SK-N-DZ (cell line): ENCODE measurements at places on chromosomes 2 and 18.
A peak's percentile ranks its signal among the peaks of the same experiment; 100 is the strongest.

GRCh38 chr2:216508229-216508628 is 9.6 kb downstream of the RPL37A start:
- no peak for DNase-seq

- no peak for DNase-seq
Observed at GRCh38 chr18:48790226-48790863, 160.4 kb downstream of the SMAD7 start.

DNA sequence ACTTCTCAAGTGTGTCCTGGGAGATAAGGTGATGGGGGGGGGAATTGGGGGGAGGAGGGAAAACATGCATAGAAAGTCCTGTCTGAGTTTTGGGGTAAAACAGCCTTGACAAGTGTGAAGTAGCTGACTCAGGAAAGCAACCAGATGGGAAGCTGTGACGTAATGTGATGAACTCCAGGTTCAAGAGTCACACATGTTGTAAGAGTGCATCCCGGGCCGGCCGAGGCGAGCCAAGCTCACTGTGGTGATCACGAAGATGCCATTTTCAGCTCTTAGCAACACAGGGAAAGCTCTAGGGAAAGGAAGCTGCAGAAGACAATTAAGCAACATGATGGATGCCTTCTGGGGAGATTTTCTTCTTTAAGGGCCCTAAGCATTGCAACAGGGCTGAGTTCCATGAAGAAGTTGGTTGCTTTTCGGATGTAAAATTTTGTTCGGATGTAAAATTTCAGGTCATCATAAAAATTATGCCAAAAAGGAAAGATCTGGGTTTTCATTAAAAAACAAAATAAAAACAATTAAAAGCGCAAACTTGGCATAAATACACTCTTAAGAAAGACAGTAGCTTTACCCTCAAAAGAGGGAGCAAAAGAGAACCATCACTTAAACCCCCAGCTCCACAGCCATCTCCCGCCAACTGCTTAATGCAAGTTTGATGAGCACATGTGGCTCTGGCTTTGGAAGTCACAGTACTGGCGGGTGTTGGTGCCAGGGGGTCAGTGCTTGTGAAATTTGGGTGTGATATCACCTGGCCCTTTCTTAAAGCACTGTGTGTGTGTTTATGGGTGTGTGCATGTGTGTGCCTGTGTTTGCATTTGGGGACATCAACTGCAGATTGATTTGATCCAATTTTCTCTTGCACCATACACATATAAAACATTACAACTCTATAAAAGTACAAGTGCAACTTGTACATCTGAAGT is 19.1 kb downstream of the SERTAD2 start:
- DNase-seq: no peak

GRCh38 chr2:144630459-144631215 is 110.7 kb upstream of the ZEB2 start:
- DNase-seq: no peak

DNA sequence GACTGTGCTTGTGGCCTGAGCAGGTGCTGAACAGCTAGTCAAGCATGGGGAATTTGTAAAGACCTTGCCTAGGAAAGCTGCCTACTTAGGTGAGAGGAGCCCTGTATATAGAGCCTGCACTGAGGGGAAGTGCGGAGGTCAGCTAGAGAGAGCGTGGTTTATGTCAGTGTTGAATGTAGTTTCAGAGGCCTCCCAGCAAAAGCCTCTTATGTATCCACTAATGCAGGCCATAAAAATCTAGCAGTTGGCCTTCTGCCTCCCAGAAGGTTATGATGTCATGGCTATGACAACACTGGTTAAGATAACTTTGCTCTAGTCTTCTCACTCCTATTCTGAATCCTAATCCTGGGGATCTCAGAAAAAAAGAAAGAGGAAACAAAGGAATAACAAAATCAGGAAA is 88.9 kb downstream of the ASXL3 start:
- peak; percentile 5 for DNase-seq

DNA sequence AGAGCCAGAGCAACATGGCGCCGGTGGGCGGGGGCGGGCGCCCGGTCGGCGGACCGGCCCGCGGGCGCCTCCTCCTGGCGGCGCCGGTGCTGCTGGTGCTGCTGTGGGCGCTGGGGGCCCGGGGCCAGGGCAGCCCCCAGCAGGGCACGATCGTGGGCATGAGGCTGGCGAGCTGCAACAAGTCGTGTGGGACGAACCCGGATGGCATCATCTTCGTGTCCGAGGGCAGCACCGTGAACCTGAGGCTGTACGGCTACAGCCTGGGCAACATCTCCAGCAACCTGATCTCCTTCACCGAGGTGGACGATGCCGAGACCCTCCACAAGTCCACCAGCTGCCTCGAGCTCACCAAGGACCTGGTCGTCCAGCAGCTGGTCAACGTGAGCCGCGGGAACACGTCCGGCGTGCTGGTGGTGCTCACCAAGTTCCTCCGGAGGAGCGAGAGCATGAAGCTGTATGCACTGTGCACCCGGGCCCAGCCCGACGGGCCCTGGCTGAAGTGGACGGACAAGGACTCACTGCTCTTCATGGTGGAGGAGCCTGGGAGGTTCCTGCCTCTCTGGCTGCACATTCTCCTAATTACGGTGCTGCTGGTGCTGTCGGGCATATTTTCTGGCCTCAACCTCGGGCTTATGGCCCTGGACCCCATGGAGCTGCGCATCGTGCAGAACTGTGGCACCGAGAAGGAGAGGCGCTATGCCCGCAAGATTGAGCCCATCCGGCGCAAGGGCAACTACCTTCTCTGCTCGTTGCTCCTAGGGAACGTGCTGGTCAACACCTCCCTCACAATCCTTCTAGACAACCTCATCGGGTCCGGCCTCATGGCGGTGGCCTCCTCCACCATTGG is 507 bp downstream of the CNNM4 start:
- peak; percentile 57 for DNase-seq

GRCh38 chr18:12011957-12012549 is 30.7 kb downstream of the IMPA2 start:
- DNase-seq: no peak

GRCh38 chr18:63454497-63454896 is 22.3 kb upstream of the SERPINB5 start:
- DNase-seq: no peak

DNA sequence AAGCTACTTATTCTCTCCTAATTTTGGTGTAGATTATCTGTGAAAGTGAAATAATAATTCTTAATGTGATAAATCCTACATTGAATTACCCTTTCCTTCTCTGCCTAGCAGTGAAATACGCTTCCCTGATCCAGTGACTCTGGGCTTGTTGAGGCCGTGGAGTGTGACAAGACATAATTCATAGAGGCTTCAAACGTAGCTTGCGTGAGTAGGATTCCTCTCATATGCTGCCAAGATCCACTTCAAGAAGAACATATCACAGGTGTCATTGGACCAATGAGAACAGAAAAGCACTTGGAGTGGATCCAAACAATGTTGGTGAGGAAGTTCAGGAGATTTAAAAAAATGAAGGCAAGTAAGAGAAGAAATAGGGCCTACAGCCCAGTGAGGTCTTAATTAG is 221.3 kb upstream of the TMEFF2 start:
- no peak for DNase-seq

DNA sequence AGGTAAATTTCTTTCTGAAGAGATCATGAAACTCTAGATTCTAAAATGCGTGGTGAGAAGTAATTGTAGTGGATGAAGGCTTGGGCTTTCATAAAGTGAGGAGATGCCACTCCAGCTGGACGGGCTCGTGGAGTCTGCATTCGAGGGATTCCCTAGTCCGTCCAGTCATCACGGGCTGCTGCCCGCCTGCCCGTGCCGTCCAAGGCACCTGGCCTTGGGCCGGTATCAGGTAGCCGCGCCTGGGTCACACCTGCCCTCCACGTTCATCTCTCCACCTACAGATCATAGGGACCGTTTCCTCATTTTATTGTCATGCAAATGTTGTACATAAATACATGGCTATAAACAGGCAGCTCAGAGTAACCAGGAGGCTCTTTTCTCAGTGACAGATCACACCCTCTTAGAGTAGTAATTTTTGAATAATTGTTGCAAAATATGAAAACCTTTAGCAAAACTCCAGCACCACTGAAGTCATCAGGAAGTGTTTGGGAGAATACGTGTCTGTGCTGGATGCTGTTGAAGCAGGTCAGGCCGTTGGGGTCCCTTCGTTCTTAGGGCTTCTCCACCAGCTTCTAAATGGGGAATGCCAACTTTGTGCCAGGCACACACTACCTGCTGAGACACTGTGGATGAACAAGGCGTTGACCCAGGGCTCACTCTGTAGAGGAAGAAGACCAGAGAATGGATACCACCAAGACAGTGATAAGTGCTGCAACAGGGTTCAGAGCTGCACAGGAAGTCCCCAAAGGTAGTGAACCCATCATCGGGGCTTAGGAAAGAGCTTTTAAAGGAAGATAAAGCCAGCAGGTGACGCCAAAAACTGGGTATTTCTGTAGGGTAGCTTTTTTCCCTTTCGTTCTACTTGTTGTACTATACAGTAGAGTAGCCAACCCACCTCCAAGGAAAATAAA is 112.5 kb downstream of the FAM210A start:
- DNase-seq: no peak

GRCh38 chr2:109270505-109271312 is 141.7 kb downstream of the SH3RF3 start:
- DNase-seq: no peak

GRCh38 chr2:174610243-174610995 is 12.8 kb upstream of the WIPF1 start:
- no peak for DNase-seq

GRCh38 chr2:99864561-99865553 is 277.5 kb downstream of the AFF3 start:
- DNase-seq: no peak

DNA sequence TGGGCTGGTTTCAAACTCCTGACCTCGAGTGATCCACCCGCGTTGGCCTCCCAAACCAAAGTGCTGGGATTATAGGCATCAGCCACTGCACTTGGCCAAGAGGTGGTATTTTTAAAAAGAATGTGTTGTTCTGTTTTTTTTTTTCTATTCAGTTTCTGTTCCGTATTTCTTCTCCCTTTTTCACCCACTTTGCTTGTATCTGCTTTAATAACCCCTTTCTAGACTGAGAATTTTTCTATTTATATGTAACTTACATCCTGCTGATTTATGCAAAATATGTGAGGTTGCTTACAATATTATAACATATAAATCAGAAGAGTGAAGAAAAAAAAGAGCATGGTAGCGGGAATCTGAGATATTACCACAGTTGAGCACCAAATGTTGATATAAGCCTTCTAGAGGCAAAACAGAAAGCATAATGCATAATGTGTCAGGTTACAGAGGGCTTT is 17.2 kb upstream of the LYPD6B start:
- DNase-seq: no peak

GRCh38 chr2:16393500-16394071 is 272.0 kb downstream of the CYRIA start:
- no peak for DNase-seq

DNA sequence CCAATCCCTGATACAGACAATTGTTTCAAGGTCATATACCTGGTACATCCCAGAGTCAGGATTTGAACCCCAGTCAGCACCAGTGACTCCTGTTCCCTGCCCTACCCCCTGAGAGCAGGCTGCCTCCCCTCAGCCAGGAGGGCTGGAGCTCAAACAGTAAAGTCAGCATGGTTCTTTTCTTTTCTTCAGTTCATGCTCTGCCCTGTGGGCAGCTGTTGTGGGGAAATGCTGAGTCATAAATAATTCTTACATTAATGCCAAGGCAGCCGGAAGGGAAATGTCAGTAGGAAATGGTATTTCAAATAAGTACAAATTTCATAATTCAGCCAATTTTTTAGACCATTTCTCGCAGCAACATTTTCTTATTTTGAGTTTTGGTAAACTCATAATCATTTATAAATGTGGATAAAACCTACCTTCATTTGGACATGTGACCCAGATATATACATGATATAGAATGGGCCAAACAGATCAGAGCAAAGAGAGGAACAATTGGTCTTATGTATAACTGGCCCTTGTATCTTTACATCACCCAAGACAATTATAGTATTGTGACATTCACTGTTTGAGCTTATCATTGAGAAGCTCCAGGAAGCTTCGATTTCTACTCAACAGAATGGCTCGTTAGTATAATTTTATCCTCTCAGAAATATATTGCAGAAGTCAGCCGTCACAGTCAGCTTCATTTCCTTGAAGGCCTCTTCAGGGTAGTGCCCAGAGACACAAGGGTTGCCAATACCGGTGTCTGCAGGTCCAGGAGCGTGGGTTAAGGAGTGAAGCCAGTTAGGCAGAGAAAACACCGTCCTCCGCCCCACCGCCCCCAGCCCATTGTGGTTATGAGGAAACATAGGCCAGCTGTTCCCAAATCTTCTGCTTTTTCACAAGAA is 28.0 kb upstream of the SCYGR1 start:
- no peak for DNase-seq

GRCh38 chr2:28434600-28434989 is 41.9 kb downstream of the FOSL2 start:
- no peak for DNase-seq

DNA sequence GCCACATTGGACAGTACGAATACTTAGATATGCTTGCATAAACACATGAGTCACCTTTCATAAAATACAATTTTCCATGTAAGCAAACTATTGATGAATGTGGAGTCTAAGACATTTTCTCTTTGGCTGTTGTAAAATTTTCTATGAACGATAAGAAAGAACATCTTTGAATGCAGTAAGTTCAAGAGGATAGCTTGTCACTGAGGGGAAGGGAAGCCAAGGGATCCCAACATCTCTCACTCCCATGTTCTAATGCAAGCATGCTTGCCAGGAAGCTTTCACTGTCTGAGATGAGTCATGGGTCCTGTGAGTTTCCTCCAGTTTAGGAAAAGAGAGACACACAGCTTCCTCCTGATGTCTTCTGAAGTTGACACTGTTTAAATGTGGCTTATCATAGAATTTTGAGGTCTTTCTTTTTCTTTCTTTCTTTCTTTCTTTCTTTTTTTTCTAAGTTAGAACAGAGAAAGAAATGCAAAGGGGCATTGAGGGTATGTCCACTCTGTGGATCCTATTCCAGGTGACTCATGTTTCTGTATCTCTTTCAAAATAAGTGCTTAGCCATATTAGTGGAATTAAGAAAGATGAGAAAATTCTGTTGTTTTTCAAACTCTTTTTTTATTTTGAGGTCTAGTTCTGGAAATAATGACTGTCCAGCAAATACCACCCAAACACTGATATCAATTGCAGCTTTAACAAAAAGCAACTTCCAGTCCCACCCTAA is 146.6 kb downstream of the RDH14 start:
- no peak for DNase-seq

DNA sequence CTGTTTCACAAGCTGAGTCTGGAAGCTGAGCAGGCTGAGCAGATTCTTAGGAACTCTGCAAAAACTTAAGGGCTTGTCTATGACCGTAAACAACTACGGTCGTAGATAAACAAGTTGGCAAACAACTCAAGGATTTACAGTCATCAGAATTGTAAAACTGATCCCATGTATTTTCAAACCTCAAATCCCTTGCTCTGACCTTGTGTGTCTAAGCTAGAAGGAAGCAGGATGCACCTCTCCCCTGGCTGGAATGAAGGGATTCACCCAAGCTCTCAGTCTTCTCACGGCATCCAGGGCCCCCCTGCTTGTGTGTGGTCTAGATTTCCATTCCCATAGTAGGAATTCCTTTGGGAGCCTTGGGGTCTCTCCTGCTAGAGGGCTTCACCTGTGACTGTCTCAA is 12.4 kb upstream of the IL1RN start:
- no peak for DNase-seq
